ENCODE measurements at places on chromosomes 11 and 22. TPM values are rescaled to one million over a fixed set of nuclear protein-coding genes. Genes with fewer than 3 reads are reported as not detected.

DDX6 gene
- total RNA-seq = 150 TPM

KCNA4 gene
- not detected for total RNA-seq

RFPL1 gene
- total RNA-seq = not detected

MS4A15 gene
- total RNA-seq = not detected

MSANTD4 gene
- 13.8 TPM for total RNA-seq

CALCA gene
- 0.28 TPM for total RNA-seq

ST14 gene
- 0.14 TPM for total RNA-seq

GRCh38 chr11:5204787-5205186 lies 4.3 kb upstream of the OR51V1 start:
- no peak for DNase-seq

DNA sequence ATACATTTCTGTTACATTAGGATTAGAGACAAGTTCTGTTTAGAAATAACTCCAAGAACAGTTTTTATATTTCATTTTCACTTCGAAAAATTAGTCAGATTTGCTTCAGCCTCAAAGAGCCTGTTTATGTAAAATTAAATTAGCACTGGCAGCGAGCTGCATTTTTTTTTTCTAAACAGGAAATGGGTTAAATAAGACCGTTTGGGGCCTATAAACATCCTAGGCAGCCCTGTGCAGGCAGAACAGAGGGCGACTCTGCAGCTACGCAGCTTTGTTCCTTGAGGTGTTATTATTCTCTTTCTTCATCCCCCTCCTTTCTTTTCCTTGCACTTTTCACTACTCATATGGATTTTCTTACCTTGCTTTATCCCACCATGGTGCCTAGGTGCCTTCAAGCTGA lies 48.7 kb downstream of the CWC15 start:
- DNase-seq = no peak

DNA sequence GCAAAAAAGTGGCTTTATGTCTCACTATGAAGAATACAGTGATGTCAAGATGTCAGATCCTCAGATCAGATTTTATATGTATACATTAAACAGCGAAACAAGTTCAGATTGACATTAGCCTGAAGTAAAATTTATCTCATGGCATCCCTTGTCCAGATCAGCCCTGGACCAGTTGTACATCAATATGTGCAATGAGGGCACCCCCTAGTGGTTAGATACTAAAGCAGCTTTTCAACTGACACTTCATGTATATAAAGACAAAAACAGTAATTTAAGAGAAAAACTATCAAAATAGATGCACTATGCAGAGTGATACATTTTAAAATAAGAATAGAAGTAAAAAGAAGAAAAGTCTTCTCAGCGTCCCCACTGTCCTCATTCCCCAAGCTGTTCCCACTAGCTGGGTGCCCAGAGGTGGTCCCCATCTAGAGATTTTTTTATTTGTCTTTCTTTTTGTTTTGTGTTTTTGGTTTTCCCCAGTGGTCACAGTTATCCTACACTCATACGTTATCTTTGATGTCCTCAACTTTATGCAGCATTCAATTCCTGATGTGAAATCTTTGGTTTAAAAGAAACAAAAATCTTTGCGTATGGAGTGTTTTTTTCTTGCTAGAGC lies 2193.4 kb upstream of the RAG2 start:
- DNase-seq = no peak

- DNase-seq = no peak
These were observed 67.3 kb downstream of the HIPK3 start for GRCh38 chr11:33324302-33324985.

GRCh38 chr11:126328444-126328843 lies 24.6 kb downstream of the DCPS start:
- no peak for DNase-seq

DNA sequence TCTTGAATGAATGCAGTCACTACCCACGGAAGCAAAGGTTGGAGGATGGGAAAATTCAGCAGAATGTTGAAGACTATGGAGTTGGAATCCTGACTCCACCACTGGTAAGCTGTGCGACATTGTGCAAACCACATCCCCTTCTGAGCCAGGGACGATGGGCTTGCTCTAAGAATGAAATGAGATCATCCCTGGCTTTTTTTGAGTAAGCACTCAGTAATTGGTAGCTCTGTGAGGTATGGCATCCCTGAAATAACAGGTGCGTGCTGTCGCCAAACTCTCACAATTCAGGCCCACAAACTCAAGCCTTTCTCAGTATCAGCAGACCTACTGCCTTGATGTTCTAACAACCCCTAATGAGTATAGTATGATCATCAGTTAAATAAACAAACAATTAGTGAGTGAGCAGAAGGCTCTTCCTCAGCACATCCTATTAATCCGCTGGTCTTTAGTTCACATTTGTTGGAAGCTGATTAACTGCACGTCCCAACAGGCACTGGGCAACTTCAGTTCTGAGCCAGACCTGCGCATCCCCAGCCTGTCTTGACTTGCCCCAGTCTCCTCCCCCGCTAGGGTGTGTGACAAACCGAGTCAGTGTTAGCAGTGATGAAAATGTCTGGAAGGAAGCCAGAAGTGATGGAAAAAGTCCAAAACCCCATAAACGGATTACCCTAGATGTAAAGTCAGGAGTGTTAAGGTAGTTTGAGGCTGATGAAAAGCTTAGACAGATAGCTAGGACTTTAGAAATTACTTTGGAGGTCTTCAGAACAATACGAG lies 235.5 kb downstream of the GRIK4 start:
- DNase-seq = no peak

DNA sequence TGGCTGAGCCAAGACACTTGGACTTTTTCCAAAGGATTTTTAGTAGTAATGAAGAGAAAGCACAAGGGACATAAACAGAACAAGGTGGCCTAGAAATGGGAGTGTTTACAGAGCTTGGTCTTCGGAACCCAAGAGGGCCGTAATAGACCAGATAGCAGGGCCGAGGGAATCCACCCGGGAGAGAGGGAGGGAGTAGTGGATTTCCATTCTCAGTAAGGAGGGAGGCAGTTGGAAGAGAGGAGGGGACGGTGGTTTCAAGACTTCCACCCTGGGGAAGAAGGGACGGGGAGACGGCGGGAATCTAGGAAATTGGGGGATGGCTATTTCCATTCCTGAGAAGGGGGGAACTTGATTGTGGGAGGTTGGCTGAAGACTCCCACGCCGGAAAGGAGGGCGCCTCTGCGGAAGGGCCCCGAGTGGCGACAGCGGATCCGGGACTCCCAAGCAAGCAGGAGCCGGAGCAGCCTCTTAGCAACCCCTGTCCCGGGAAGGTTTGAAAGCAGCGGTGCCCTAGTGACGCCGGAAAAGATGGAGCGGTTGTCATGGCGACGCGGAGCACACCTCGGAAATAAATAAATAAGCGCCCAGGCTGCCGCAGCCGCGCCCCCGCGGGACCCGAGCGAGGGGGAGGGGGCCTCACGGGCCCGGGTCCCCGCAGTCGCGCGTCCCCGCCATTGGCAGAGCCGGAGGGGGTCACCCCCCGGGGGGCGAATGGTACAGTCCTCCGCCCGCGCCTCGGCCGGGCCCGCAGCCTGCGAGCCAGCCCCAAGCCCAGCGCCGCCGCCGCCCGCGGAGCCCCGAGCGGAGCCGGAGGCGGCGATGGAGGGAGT lies 31.6 kb downstream of the EIF3F start:
- peak; percentile 64 for DNase-seq

GRCh38 chr11:65418431-65418680 lies 4.2 kb upstream of the NEAT1 start:
- DNase-seq = no peak

DNA sequence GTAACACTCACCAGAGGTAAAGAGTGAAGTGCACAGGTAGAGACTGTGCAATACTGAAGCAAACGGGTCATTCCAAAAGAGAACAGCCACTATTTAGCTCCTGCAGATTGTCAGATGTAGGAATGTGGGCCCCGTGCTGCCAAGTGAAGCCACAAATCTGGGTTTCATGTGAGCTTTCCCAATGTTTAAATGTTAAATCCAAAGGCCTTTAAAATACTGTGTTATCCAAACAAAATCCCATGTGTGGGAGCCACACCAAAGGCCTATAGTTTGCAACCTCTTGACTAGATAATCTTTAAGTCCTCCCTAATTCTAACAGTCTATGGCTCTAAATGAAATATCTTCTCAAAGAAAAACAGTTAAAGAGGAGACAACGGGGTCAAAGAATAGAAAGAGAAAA lies 43.3 kb downstream of the RBFOX2 start:
- no peak for DNase-seq

GRCh38 chr22:45008186-45008681 lies 1.6 kb downstream of the PHF21B start:
- DNase-seq = peak; percentile 6

- DNase-seq = no peak
These were observed 69.1 kb upstream of the PPARA start for GRCh38 chr22:46081036-46081830.

- DNase-seq = no peak
These were observed at the start of gene CRYBB1 for GRCh38 chr22:26617271-26618199. Gene CRYBB1 (minus strand): TSS chr22:26618027. CDS start chr22:26616319, 1,708 bp downstream.

- DNase-seq = no peak
These were observed 2.9 kb downstream of the DENND6B start for GRCh38 chr22:50323900-50324299.

- DNase-seq = no peak
These were observed 5.4 kb downstream of the TMEM123 start for GRCh38 chr11:102447193-102447592.

GRCh38 chr11:108734956-108735559 lies 70.2 kb downstream of the DDX10 start:
- DNase-seq = no peak

DNA sequence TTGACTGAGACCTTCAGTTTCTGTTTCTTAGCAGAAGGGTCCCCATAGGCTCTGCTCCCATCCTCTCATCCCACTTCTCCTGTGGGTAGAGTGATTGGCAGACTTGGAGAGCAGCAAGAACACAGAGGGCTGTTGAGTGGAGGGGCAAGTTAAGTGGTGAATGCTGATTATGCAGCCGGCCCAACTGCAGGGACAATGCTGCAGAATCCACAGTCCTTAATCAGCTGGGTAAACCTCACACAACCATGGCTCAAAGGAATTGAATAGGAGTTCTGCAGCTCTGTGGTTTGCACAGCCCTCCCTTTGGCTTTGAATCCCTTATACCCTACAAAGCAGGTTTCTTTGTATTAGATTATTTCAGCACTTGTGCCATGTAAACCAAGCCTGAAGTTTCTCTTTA lies 161.1 kb downstream of the NAV2 start:
- DNase-seq = no peak

DNA sequence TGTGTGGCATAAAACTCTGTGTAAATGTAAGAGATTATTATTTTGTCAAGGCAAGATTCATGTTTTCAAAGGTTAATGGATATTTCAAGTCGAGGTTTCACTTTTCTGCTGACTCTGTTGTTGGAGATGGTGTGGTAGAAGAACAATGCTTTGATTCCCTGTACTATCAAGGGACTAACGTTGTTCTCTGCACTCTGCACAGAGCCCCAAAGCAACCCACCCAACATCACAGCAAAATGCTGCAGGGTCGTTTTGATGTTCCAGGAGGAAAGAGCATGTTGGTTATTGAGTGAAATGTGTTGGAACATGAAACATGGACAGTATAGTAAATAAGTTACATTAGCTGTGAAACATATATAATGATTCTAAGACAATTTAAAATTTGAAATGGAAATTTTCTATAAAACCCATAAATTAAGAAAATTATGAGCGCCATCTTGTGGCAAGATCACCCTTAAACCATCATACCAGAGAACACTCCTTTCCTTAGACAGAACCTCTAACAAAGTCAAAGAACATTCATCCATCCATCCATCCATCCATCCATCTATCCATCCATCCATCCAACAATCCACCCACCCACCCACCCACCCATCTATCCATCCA lies 164.4 kb upstream of the ZBED5 start:
- no peak for DNase-seq

- DNase-seq = no peak
These were observed 13.5 kb downstream of the ACO2 start for GRCh38 chr22:41482319-41482935.

DNA sequence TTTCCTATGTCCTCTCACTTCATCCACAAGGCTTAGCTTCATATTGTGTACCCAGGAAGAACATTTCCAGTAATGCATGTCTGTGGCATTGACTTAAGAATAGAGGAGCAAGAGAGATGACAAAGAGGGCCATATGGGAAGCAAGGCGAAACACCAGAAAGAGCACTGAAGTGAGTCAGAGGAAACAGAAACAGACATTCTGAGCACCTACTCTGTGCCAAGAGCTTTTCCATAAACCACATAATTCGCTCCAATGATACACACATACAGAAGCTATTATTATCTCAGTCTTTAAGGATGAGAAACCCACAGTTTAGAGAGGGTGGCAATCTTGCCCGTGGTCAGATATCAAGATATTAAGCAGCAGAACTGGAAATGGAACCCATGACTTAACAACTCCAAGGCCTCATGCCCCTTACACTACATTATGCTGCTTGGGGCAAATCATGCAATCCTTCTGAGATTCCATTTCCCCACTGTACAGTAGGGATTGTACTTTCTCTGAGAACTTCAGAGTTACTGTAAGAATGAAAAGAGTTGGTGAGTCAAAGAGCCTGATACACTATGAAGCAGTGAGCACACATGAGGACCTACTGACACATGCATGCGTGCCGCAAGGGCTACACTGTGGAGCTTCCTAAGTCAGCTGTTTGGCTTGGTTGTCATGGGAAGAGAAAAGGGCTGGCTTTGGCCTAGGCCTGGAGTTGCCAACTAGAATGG lies 126.6 kb downstream of the KCNC1 start:
- no peak for DNase-seq

- no peak for DNase-seq
These were observed 497.2 kb downstream of the NTM start for GRCh38 chr11:131867457-131868257.

- DNase-seq = no peak
These were observed 43.9 kb downstream of the SGSM3 start for GRCh38 chr22:40414311-40414710.

- no peak for DNase-seq
These were observed 61.8 kb downstream of the IRAG1 start for GRCh38 chr11:10631761-10632160.

DNA sequence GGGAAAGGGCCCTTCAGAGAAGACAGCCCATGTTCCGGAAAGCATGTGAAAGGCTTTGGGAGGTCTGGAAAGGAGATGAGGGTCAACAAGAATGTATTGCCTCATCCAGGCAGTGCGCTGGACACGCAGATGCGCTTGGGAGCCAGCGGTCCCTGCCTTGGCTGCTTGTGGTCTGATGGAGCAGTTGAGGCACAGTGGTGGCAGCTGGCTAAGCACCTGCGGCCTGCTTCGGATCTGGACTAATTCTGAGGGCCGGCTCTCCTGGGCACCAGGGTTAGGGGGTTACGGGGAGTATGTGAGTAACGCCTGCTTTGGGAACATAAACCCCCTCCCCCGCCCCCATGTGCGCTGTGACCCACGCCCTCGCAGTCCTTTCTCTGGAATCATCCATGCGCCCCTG lies 4.6 kb upstream of the TM7SF2 start:
- no peak for DNase-seq

Data from activated naive CD8-positive, alpha-beta T cell treated with anti-CD3 and anti-CD28 coated beads for 36 hours (primary cell).